ENCODE measurements at places on chromosomes 6 and 20.

GRCh38 chr6:38051819-38052434 lies 232.4 kb downstream of the ZFAND3 start:
- DNase-seq = no peak

DNA sequence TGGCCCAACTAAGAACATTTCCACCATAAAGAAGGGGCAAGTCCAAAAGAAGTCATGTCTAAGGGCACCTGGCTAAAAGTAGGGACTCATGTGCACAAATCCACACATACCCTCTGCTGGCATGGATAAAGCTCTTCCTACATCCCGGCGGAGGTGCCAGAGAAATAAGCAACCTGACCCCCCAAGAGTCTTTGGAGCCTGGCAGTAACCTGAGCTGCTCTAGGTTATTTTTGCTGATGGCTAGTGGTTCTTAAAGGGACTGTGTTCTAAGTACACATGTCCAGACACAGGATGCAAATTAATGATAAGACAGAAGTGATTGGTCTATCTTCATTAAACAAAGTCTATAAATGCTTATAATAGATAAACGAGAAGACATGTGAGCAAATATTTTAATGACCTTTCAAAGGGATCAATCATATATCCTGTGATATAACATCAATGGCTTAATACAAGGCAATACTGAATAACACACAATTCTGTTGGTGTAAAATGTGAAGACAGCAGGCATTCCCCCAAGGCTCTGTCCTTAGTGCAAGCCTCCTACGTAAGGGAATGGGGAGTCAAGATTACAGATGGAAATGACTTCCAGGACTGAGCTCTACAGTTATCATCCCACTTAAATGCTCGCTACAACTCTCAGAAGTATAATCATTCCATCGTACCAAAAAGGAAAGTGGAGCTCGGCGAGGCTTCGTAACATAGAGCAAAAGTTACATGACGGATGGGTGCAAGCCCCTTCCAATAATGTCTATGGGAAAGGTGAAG lies 52.5 kb downstream of the HIVEP2 start:
- no peak for DNase-seq

DNA sequence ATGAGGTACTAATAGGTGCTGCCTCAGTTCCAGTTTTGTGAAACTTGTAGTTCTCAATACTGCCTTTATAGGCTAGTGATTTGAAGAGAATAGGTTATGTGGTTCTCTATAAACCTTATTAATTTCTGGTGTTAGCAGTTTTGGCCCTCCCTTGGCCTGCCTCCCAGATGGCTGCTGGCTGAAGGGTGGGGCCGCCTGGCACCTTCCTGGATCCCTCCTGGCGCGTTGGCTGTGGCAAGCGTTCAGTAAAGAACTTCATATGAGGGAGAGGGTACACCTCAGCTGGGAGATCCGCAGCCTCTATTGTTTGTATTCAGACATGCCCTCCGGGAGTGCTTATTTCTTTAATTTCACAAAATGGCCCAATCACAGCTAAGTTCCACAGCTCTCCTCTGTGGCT lies 51.9 kb downstream of the FAM120B start:
- DNase-seq = no peak

DNA sequence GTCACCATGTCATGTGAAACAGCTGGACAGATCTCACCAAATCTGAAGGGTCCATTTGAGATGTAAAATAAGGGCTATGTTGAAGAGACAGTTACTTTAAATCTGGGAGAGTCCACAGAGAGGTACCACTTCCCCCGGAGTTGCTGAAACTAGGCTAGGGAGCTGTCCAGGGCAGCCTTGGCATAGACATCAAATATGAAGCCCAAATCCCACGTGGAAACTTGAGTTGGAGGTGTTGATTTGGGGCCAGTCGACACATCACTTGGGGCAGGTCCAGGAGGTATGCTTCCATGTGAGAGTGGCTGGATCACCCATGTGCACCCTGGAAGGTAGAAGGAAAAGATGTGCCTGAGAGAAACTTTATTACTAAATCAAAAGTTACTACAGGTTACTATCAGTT lies 12.0 kb upstream of the SERPINB9 start:
- DNase-seq = no peak

DNA sequence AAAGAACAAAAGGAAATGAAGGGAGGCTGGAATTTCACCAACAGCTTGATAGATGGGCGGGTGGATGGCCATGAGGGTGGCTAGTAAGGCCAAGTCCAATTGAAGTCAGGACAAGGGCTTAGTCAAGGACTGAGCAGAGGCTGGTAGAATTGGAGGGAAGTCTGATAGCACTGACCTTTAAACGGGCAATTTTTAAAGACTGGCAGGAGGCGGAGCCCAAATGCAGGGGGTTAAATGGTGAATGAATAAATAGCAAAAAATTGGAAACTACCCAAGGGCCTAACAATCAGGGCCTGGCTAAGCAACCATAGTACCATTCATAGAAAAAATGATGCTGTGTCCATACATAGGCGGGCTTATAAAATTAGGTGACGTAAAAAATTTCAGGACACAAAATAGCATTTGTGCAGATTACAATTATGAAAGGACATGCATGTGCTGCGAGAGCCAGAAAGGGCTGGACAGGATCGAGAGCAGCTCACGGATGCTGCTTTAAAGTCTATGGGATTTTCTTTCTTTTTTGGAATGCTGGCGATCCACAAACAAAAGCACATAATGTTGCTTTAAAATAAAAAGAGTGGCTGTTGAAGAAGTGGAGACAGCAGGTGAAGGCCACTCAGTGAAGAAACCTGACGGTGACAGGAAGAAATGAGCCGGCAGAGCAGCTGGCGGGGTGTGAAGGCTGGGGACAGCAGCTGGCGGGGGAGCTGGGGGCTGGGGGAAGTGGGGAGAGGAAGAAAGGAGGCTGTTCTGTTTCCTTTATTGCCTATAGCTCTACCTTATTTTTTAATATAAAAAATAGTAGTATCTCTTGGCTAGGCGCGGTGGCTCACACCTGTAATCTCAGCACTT lies 42.8 kb upstream of the TAF8 start:
- DNase-seq = peak; percentile 30

DNA sequence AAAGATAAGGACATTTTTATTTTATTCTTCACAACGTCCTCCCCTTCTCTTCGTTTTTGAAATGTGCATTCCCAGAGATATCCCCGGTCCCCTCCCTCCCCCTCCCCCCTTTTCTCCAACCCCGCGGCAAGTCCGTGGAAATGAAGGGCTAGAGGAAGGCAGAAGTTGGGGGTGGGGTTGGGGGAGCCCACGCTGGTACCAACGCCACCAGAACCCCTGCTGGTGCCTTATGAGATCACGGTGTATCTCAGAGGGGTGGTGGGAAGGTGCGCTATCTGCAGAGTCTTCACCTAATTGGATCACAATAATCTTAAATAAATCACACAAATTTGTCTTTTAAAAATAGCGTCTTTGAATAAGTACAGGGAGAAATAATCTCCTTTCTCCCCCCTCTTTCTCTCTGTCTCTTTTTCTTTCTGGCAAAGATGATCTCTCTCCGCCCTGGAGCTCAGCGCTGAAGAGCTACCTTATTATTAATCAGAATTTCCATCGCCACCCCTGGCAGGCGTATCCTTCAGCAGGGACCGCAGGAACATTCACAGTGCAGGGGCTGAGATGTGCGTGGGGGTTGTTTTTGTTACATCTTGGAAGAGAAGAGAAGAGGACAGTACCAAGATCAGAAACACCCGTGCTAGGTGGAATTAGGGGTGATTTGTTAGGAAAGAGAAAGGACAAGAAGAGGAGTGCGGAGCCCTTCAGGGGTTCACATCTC lies 915 bp downstream of the CLVS2 start:
- no peak for DNase-seq

DNA sequence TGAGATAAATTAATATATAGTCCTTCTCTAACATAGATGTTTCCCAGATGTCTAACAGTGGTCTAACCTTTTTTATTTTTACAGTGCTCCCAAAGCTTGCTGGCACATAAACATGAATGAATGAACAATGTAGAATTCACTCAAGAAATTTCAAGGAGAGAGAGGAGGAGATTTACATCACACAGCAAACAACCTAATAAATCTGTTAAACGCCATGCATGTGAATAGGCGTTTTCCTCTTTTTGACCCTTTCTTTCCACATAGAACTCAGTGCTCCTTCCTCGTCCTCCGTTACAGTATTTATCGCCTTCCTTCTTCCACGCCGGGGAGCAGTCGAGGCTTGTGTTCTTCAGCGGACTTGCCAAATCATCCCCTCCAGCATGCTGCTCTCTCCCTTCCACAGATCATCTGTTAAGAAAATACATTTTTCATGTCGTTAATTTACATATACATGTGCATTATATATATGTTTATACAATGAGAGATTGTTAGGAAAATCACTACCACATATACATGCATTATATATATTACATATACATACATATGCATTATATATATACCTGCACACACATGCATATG lies 93.0 kb downstream of the SLC35B3 start:
- DNase-seq = no peak

GRCh38 chr6:53189554-53189953 lies 40.9 kb upstream of the GCM1 start:
- DNase-seq = no peak

- no peak for DNase-seq
Measured at GRCh38 chr20:17169585-17170136, 57.2 kb upstream of the PCSK2 start.

DNA sequence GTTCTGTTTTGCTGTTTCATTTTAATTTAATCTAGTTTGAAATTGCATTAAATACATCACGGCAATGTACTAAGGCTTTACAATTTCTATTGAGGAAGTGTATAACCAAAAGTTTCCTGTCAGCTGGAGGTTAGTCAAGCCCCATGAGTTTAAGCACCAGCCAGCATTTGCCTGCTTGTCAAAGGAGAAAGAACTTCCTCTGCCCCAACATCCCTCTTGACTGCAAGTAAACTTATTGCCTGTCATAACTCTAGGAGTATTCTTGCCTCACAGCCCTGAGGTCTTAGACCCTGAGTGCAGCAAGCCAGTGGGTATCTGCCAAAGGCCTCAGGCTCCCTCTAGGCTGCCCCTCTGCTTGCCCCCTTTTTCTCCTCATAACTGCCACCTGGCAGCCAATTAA lies 106.7 kb upstream of the INSM1 start:
- no peak for DNase-seq

GRCh38 chr6:44012078-44012493 lies 115.2 kb downstream of the MRPL14 start:
- no peak for DNase-seq

GRCh38 chr20:4170621-4171537 lies 155.5 kb upstream of the RNF24 start:
- DNase-seq = no peak

DNA sequence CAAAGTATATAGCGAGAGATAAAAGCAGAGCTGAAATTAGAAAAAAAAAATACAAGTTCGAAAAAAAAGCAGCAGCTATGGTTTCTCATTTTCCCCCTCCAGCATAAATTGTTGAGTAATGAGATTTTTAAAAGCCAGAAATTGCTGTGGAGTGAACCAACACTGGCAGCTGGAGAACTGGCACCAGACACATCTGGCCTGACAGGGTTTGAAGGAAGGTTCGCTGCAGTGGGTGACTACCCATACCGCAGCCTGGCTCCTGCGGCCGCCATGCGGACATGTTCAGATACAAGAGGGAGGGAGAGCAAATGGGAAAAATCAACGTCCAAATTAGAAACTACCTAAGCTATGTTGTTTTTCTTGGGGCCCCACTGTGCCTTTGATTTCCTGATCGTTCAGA lies 3.3 kb downstream of the APCDD1L start:
- DNase-seq = no peak

DNA sequence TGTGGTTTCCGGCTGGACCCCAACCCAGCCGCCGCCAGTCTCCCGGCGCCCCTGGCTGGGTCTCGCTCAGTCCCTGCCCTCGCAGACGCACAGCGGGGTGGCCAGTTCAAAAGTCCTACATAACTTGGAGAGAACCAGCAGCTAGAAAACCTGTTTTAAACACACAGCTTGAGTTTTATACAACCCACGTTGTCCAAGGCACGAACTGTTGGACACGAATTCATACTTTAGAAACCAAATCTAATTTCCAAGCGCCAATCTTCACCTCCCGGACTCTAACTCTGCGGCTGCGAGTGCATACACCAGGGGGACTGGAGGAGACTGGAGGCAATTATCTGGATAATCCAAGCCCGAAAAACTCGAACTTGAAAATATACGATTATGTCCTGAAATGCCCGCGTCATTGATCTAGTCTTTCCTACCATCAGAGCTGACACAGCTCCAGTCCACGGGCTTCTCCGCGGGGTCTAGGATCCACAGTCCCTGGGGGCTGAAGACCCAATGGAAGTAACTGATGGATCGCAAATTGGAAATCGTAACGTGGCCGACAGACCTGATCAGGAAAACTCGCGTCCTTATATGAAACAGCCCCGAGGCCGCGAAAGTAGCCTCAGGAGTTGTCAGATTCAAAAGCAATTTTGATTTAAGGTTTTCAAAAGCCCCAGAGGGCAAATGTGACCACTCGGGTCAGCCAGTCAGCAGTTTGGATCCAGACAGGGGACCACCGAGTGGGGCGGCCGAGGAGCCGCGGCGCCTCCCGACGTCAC lies 843 bp upstream of the HEY2 start:
- DNase-seq = no peak

DNA sequence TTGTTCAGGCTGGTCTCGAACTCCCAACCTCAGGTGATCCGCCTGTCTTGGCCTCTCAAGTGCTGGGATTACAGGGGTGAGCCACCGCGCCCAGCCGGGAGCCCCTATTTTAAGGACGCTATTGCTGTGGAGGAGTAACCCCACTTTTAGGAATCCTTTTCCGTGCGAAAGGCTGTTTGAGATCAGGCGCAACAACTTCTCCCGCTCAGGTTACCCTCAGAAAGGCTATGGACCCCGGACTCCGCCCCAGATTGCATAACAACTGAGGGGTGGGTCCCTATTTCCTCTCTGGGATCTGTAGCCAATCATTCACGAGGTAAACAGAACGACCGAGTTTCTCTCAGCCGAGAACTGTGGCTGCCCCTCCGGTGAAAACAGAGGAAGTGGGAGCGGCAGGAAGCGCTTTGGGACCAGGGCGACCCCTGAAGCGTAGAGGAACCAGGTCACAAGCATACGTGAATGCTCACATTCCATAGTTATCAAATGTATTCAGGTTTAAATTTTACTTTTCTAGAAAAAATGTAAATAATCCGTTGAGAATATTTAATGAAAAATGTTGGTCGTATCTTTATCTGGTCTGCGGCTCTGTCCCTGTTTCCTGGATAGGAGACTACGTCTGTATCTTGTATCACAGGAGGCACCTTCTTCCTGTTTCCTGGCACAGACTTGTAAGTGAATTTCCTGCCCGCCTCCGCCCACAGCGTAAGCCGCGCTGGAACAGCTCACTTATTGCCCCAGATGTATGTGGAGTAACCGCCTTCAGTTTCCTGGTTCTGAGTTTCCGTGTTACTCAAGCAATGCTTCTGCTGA lies 26.8 kb downstream of the HLA-E start:
- peak; percentile 97 for DNase-seq

All from CD4-positive, alpha-beta T cell treated with Interleukin-4 for 4 hours (primary cell).